Stimulated activated CD4-positive, alpha-beta T cell treated with anti-CD3 and anti-CD28 coated beads, TNF-alpha, amount 100 ng/mL, for 48 hours (primary cell): ENCODE measurements at places on chromosomes 4 and X.

DNA sequence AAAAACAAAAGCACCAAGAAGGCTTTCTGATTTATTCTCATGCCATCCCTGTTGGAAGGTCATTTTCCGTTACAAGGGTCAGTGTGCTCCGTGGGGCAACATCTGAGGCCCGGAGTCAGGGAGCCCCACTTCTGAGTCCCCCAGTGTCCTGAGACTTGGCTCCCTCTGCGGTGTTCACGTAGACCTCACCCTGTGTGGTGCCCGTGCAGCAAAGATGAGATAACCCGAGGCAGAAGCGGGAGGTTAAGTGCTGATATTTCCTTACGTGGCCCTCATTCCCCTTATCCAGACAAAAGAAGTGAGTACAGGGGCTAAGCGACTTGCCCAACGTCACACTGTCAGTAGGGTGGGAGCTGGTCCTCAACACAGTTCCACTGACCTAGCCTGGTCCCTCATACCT is 3.5 kb downstream of the JAKMIP1 start:
- no peak for DNase-seq

GRCh38 chr4:25993395-25994185 is 79.6 kb downstream of the SMIM20 start:
- DNase-seq = no peak

DNA sequence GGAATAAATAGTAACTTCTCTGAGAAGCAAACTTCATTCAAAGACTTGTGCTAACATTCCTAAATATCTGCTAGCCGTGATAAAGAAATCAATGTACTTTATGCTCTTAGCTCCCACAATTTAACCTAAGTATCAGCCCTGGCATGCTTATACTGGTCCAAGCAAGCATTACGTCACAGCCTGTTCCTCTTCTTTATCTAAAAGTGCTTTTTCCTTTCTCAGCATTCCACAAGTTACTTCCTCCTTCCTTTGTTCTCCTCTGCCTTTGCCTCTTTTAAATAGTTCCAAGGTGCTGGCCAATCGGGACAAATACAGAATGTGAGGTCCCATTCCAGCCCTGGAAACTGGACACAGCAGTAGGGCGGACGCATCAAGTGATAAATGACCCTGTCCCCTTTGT is 249.6 kb downstream of the DHRSX start:
- no peak for DNase-seq

GRCh38 chrX:37871626-37872302 is 24.4 kb upstream of the DYNLT3 start:
- no peak for DNase-seq

DNA sequence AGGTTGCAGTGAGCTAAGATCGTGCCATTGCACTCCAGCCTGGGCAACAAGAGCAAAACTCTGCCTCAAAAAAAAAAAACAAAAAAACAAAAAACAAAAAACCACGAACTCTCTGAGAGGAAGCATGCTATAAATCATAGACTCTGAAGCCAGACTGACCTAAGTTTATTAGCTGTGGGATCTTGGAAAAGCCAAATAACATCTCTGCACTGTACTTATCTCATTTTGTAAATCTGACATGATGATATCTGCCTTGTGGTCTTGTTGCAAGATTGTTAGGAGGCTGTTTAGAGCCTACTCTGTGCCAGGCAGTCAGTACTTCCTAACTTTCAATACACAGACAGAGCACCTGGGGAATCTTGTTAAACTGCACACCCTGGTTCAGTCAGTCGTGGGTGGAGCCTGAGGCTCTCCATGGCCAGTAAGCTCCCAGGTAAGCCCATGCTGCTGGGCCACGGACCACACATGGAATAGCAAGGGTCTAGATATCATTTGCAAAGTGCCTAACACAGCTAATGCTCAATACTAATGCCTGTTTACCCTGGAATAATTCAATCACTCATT is 107.6 kb upstream of the SMIM10 start:
- no peak for DNase-seq

- DNase-seq = no peak
Observed at GRCh38 chr4:29770627-29771026, 949.5 kb upstream of the PCDH7 start.

DNA sequence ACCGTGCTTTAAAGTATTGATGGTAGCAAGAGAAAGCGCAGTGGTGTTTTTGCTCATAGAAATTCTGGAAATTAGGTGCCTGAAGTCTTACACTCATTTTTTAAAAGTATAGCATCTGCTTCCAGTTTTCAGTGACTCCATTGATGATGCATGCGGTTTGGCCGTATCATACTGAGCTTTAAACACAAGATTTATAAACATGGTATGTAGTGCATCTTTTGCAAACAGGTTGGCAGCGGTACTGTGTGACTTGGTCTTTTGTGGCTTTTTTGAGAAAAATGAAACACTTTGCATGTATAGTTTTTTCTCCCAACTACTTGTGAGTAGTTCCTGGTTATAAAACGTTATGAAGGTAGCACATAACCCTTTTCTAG is 2.0 kb downstream of the DDX3X start:
- DNase-seq = no peak

GRCh38 chr4:150117629-150118028 is 39.4 kb downstream of the DCLK2 start:
- DNase-seq = no peak

DNA sequence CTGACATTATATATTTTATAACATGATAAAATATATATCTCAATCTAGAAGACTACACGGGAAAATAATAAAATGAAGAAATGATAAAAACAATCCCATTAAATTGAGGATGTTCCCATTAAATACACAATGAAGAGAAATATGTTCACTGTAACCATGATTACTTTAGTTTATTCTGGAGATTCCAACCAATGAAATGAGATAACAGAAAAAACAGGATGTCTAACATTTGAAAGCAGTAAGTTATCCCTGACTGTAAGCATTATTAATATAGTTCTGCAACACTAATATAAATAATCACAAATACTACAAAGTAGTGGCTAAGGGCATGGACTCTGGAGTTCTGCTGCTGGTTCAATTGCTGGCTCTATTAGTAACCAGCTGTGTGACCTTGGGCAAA is 169.4 kb downstream of the RNF150 start:
- no peak for DNase-seq

DNA sequence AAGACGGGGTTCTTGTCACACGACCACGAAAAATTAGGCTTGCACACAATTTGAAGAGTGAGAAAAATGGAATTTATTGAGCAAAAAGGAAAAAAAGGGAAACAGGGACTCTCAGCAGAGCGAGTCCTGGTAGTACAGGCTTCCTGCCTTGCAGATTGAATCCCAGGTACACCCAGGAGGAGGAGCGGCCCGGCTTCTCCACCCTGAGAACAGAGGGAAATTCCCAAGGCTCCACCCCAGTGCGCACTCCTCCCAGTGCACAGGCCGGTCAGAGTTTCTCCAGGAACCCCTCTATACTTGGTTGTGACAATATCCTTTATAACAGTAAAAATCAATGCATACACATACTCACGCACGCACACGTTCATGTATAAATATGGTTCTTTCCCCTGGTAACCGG is 22.0 kb downstream of the SLC4A4 start:
- no peak for DNase-seq

- DNase-seq = no peak
Observed at GRCh38 chrX:24099394-24099793, 44.6 kb downstream of the EIF2S3 start.

- DNase-seq = no peak
Observed at GRCh38 chr4:31083456-31083855, 363.3 kb downstream of the PCDH7 start.

DNA sequence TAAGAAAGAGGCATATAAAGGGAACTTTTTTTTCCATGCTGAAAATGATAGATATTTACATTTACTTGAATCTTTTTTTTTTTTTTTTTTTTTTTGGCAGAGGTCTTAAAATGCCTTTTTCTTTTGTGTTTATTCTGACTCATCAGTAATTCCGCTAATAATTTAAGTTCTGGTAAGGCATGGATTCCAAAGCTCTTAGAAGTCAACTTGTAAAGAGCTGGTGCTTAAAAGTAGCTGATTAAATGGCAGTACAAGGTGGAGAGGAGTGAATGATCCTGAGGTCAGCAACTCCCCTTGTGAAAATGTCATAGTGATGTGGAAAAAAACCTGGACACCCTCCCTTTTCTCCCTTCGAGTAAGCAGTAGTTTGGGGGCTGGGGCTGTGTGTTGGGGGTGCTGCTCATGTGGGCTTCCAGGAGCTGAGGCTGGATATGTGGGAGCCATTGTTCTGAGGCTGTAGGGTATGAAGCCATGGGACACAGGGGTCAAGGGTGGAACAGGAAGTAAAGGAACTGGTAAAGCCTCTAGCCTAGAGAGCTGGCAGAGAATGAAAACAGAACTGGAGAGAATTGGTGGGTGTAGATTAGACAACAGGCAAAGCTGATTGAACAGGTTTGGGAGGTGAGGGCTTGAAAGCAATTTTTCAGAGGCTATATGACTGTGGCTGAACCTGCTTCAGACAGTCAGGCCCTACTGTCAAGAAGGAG is 41.0 kb upstream of the PITX2 start:
- DNase-seq = no peak

- no peak for DNase-seq
Observed at GRCh38 chrX:40912166-40912565, 173.1 kb upstream of the USP9X start.

GRCh38 chr4:845233-845835 is 19.4 kb upstream of the CPLX1 start:
- no peak for DNase-seq

- no peak for DNase-seq
Observed at GRCh38 chr4:140038031-140038533, 115.9 kb downstream of the MAML3 start.

GRCh38 chr4:183816077-183816476 is 89.0 kb upstream of the STOX2 start:
- DNase-seq = no peak

DNA sequence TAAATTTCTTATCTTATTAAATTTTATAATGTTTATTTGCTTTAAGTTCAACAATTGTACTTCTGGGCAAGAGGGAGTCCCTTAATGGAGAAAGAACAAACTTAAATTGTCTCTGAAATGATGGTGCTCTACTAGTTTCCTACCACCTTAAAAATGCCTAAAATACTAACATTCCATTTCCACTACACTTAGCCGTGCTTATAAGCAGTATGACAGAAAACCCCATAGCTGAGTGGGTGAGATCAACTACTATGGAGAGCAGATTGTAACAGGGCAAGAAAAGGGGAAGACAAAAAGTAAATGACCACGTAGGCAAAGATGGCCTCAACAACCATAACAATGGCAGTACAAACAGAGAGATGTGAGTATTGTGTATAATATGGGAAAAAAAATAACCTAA is 35.0 kb downstream of the RFC1 start:
- no peak for DNase-seq

DNA sequence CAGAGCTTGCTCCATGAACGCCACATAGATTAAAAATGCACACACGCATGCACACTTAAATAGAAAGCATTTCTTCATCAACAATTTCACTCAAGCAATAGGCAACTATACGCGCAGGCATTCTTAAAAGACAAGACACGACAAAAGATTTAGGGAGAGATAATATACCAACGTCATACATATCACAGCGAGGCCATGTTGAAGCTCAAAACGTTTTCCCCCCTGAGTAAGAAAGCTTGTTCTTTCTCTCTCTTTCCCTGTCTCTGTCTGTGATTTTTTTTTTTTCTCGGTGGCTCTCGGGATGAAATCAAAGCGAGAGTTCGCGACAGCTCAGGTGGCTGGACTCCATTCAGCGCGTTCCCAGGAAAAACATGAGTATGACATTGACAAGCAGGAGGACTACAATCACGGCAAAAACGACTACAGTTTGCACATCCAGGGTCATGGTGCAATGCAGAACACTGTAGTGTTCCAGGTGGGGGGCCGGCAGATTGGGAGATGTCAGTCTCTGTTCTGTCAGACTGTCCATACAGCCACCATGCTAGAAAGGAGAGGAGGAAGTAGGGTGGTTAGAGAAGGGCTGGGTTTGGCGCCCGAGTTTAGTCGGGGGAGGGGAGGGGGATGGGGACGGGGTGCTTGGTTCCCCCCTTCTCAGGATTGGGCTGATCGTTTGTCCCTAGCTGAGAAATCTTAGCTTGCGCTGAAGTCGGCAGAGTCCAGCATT is 30.7 kb downstream of the ARHGEF9 start:
- DNase-seq = no peak

GRCh38 chr4:183875251-183875825 is 29.8 kb upstream of the STOX2 start:
- no peak for DNase-seq

DNA sequence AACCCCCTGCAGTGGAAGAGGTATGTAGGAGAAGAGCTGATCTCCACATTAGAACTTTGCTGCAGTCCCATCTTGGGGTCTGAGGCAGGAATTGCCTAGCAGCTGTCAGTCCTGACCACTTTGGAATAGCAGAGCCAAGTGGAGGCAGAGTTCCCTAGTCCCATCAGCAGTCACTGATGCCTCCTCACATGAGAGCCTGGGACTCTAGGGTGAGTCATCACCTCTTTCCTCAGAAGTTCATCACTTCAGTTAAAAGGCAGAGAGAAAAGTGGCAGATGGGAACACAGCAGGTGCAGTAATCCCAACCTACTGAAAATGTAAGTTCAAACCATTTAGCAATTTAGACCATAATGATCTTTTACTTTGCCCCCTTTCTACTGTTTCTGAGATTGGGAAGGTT is 73.9 kb upstream of the MED14 start:
- no peak for DNase-seq

DNA sequence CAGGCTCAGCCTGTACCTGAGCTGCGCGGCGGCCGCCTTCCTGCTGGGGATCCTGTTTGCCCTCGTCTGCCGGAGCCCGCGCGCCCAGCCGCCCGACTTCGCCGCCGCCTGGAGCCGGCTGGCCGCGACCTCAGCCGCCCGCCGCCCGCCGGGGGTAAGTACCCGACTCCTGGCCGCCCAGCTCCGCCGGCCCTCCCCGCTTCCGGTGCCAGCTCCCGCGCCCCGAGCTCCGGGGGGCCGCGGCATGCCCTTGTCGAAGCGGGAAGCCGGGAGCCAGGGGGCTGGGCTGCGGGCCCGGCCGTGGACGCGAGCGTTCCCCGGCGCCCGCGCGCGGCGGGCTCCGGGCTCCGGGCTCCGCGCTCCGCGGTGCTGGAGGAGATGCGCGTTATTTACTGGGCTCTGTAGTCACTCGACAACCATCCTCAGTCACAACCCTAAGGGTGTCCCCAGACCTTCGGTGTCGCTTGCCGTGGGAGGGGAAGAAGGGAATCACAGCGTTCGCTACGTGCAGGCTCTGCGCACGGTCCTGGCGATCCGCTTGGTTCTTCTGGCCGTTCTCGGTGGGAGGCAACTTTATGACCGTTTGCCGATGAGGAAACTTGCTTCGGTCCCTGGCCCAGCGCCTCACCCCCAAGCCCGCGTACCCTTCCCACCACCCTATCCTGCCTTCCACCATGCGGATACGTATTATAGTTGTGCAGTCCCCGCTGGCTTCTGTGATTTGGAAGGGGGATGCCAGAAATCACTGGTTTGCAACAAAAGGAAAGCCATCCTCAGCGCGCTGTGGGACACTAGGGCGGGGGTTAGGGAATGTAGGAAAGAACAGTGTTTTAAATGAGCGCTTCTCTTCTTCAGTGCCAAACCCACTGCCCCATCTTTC is 944 bp downstream of the SNX25 start:
- peak; percentile 40 for DNase-seq

DNA sequence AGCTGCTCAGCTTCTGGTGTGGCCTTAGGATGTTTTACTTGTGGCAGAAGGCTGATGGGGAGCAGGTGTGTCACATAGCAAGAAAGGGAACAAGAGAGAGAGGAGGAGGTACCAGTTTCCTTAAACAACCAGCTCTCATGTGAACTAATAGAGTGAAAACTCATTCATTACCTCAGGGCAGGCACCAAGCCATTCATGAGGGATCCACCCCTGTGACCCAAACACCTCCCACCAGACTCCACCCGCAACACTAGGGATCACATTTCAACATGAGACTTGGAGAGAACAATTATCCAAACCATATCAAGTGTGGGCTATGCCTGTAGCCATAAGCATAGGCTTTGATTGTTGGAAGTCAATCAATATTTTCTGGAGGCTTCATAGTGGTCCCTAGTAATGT is 56.0 kb downstream of the GSX2 start:
- DNase-seq = no peak
